ENCODE measurements at places on chromosomes 1 and 21.

DNA sequence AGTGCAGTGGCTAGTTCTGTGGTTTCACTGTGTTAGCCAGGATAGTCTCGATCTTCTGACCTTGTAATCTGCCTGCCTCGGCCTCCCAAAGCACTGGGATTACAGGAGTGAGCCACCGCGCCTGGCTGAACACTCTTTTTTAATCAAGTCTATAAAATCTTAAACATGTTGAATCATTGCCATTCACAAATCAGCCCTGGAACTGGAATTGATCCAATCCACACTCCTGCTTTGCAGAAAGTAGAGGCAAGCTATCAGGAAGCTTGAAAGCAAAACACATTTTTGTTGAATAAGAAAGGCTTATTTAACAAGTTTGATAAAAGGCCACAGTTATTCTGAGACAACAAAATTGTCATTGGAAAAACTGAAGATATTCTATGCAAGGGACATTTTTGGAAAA lies 18.3 kb upstream of the EFHD2 start:
- no peak for DNase-seq

DNA sequence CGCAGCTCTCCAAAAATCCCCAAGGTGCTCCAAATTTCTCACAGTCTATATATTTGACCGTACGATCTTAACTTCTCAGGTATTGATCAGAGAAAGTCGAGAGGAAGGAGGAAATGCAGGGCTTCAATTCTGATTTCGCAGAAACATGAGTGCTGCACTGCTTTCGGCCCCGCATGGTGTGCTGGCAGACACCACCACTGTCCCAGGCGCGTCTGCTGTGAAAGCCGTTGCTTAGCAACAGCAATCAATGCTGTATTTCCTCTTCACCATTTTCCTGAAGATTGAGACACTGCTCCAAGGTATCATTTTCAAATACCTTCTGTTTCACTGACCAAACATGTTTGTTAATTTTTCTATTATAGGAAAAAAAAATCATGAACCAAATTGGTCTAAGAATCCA lies 296.3 kb downstream of the SMYD3 start:
- no peak for DNase-seq

DNA sequence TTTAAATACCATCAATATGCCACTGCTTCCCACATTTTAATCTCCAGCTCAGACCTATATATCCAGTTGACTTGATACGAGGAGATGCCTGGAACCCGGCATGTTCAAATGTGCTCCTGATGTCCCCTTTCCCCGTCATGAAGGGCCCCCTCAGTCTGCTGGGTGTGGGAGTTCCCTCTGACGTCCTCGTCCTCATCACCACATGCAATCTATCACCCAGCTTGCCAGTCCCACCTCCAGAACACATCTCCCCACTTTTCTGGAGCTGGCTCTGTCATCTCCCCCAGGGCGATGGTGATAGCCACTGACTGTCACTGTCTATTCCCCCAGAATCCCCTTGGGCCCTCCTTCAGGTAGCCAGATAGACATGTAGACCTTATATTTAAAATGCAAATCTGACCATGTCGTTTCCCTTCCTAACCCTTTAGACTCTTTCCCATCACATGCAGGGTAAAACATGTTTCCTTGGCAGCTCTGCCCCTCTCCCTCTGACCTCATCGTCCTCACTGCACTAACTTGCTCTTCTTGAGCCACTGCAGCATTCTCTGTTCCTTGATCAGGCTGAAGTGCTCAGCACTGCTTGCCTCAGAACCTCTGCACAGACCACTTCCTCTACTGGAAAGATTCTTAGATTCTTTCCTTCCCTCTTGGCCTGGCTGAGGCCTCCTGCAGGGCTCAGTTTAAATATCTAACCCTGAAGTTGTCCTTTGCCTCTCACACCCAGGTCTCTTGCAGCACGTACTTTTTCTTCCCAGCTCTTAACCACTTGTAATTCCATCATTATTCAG lies 7.4 kb downstream of the AZIN2 start:
- no peak for DNase-seq

DNA sequence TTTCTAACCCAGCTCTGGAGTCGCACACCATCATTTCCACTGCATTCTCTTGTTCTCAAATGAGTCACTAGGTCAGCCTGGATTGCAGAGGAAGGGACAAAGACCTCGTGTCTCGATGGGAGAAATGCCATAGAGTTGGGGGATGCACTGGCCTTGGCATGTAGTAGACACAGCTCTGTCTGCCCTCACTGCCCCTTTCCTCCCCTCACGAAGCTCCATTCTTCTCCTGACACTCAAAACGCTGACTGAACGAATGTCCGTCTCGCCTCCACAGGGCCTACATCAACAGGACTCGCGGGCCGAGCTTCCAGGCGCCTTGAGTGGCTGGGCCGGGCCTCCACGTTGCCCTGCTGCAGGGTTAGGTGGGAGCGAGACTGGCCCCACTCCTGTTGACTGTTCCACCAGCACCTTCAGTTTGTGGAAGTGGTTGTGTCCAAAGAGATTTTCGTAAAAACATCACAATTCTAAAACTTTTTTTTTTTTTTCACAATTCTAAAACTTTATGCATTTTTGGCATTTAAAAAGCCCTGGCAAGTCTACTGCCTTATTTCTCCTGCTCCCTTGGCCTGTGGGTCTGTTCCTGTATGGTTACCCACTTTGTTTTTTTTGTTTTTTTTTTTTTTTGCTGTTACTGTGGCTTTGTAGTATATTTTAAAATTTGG lies 18.8 kb downstream of the PKNOX1 start:
- DNase-seq = no peak

GRCh38 chr21:35720208-35720731 lies 340.1 kb downstream of the SETD4 start:
- DNase-seq = no peak

DNA sequence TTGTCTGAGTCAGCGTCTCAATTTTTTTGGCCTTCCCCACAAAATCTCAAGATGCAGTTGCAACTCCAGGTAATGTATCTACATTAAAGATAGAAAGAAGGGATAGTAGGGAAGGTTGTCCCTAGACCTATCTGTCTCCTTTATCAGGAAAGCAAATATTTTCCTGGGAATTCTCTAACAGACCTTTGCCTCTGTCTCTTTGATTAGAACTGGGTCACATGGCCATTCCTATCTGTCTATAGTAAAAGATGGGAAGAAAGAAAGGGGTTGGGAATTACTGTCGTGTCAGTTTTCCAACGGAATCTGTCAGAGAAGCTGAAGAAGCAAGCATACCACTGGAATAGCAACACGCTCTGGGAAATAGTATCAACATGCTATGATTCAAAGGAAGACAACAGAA lies 48.7 kb downstream of the ZNF326 start:
- DNase-seq = no peak

DNA sequence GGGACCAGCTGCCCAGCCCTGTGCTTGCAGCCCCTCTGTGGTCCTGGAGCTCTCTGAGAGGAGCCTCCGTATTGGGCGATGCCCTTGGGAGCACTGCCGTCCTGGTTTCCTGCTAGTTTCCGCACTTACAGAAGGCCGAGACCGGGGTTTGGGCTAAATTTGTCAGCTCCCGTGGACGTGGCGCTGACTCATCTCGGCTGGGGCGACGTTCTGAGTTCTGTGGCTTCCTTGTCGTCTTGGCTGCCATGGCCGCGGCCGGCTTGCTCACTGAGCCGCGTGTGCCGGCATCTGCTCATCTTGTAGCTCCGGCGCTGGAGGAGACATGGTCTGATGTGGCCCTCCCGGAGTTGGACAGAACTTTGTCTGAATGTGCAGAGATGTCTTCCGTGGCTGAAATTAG lies 64.9 kb downstream of the PCNT start:
- no peak for DNase-seq

DNA sequence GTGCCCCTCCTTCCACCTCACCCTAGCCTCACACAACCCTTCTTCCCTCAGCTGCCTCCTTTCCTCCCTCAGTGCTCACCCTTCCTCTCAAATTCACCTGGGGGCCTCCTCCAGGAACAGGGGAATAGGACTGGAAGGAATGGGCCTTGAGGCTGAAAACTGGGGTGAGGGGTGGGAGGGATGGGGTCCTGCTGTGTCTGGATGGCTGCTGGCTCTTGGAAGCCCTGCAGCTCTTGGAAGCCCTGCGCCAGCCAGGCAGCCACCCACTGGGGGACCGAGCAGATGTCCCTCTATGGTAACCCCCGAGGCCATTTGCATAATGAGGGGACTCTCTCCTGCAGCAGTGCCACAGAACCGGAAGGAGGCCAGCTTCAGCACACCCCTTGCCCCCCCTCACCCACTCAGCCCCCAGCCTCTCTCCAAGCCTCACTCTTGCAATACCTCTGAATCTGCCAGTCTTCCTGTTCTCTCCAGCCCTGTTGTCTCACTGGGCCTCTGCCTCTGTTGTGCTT lies 85.2 kb downstream of the KIRREL1 start:
- DNase-seq = no peak

DNA sequence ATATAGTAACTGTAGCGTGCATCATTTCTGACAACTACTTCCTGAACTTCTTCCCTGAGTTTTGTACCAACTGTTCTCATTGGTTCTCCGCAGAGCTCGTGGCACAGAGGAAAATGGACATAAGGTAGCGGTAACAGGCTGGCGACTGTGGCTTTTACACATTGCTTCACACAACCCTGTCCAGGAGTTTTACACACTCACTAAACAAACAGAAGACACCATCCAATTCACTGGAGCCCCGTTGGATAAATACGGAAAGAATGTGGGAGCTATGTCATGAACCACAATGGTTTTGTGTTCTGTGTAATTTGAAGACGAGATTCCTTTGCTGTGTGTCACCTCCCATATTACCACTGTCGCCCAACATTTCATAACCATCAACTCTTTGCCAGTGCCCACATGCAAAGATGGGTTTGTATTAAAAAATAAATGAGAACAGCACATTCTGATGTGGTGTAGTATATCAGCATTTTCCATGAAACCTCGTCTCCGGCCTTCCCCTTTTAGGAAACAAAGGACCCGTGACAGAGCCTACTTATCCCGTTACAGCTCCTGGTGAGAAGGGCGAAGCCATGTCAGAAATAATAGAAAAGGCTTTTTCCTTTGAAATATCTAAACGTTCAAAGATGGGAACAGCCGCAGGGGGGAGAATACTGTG lies 47.4 kb upstream of the ENAH start:
- DNase-seq = peak; percentile 95

DNA sequence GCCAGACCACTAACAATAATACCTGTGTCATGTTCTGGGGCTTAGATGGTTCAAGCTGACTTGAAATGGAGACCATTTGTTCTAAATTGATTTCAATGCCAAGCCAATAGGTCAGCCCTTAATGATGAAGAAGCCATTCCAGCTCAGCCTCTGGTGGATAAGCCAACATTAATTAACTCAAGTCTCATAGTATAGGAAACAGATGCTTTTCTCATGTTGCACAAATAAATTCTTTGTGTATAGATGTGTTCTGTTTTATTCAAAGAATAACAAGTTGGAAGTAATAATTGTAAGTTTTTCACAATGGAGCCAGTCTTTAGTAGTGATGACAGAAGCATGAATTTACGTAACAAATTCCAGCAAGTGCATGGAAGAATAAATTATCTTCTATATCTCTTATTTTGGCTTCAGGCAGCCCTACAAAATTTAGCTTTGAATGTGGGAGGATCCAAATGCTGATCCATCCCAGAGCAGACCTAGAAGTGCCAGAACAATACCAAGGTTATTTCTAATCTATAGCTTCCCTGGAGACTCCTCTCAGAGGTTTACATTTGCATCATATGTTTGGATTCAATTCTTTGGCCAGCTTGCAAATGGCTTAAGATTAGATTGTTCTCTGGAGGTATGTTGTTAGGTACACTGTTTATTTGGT lies 42.2 kb upstream of the C1orf105 start:
- DNase-seq = no peak

DNA sequence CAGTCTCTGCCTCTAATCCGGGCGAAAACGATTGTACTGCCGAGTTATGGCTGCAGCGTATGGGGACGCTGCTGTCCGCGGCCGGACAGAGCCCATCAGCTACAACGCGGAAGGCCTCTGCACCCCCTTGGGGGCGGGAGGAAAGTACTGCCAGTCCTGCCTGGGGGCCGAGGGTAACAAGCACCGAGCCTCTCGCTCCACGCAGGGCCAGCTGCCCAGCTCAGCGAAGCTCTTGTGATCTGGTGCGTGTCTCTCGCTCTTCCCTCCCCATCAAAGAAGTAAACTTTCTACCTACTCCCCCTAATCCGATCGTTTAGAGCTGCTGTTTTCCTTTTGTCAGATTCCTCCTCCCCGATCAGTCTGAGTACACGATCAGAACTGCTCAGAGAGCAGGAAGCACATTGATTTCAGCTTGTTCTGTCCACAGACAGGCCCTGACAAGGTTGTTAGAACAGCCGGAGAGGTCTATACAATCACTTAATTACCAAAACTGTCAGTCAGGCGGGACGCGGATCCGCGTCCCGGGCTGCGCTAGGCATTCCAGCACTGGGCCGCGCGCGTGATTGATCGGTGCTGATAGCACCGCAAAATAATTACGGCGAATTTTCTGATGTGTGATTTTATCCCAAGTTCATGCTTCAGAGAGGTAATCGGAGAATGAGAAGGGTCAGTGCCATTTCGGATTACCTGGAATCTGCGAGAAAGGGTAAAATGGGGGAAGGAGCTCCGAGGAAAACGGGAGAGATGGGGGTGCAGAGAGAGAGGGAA lies 8.7 kb upstream of the BARHL2 start:
- DNase-seq = no peak

GRCh38 chr1:230105245-230105753 lies 38.3 kb downstream of the GALNT2 start:
- no peak for DNase-seq

DNA sequence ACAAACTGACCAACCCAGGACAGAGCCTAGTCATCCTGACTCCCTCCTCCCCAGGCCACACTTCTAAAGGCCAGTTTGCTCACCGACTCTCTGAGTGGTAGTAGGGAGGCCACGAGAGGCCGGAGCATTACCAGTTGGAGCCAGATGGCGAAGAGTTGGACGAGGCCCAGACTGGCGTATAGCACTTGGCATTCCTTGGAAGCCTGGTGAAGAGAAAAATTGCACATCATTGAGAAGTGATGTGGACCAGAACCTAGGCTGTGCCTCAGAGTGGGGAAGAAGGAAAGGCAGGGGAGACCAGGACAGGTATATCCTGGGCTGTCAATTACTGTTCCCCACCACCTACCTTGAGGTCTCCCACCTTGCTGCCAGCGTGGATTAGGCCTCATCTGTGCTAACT lies 12.2 kb downstream of the PABPC4 start:
- DNase-seq = no peak

DNA sequence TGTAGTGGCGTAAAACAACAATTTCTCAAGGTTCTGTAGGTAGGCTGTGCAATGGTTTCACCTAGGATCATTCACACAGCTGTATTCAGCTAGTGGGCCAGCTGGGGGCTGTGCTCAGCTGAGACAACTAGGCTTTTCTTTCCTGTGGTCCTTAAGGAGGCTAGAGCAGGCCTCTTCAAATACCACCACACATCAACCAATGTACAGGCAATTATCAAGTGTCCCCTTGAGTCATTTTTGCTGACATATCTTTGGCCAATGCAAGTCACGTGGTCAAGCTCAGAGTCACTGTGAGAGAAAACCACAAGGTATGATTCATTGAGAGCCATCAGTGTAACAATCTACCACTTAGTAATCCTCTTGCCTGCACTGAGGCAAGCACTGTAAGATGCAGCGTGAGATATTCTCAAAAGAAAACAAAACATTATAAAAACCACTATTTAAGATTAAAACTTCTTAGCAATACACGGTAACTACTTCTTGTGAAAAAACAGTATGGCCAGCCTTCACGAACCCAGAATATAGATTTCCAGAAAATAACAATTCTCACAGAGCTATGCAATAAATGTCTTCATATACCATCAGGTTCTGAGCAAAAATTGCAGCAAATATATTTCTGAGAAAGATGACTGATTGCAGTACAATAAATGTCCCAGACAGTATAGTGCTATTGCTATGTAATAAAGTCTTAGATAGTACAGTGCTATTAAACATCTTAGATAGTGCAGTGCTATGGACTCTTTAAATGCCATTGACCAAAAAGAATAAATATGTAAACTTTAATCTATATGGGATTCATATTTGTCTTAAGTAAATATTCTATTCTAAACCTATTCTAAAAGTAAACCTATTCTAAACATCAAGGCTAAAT lies 55.3 kb downstream of the NME7 start:
- peak; percentile 81 for DNase-seq

All from GM04504 (cell line).